Activated CD4-positive, alpha-beta T cell treated with anti-CD3 and anti-CD28 coated beads for 24 hours (primary cell): ENCODE measurements at places on chromosomes 7 and 10.

DNA sequence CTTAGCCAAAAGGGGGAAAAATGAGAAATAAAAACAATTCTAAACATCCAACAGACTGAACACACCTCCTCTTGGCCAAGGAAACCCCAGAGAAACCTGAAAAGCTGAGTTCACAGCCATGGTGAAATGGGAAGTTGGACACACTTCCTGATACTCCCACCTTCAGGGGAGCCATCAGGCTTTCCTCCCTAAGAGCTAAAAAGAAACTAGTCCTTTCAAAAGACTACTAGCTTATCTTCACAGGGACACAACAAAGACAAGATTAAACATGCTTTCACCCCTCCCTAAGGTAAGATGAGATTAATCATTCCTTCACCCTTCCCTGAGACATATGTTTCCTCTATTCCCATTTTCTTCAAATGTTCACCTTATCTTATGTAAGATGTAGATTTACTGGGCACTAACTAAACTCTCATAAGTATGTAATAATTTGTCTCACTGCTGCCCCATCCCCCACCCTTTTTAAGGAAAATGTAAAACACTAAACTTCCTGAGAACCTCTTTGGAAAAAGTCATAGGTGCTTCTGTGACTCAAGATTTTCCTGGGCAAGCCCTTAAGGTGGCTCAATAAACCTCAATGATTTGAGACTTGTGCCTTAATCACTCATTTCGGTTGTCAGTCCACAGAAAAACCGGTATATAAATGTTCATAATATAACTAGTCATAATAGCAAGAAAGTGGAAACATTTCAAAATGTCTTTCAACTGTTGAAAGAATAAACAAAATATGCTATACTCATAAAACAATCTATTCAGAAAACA is 40.5 kb downstream of the HTR7 start:
- no peak for DNase-seq

DNA sequence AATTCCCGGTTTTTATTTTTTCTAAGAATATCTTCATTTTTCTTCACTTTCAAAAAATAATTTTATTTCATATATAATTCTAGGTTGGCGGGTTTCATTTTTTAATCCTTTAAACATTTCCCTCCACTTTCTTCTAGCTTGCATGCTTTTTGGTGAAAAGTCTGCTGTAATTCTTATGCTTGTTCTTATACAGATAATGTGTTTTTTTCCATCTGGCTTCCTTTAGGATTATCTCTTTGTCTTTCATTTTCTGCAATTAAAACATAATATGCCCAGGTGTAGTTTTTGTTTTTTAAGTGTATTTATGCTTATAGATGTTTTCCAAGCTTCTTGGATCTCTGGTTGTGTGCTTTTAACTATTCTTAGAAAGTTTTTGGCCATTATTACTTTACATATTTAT is 341.3 kb upstream of the SEMA3C start:
- DNase-seq: no peak

DNA sequence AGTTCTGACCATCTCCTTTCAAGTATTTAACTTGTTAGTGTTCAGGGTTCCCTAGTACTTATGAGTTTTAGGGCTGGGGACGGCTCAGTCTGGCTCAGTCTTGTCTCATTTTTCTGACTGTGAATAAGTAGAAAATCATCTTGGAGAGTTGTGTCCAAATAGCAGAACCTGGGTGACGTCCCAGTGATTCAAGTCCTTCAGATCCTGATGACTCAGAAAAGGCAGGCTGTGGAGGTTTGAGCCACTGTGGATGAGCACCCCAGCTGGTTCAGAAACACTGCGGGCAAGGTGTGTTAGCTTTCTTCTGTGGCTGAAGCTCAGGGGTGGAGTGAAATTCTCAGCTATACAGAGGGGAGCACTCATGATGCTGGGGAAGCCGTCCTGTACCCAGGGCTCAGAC is 154.4 kb upstream of the NPY start:
- DNase-seq: no peak

DNA sequence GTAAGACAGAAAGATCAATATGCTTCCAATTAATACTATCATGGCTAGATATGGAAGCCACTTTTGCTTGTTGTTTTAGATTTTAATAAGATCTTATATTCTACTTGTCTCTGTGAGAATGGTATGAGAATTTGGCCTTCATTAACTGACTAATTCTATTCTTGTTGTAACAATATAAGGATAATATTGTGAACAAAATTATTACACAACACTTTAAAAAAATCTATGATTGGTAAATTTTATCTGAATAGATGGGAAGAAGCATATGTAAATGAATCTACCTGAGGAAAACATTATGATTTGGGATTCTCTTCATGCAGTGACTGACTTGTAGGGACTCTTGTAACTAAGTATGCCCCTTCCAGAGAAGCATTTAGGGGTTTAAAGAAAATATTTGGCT is 308.9 kb upstream of the KCND2 start:
- DNase-seq: no peak

DNA sequence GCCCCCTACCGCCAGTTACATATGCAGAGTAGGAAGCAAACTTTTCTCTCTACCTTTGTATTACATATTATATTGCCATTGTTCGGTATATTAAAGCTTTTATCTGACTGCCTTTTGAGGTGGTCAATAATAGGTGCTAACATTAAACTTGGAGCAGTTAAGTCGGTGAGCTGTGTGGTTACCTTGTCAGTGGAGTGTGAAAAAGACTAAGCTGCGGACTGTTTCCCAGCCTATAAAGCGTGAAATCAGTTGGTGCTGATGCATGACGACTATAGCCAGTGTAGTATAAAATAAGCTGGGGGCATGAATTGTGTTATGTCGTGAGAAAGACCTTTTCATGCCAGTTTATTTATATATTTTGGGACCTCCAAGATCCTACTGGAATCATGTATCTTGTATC is 33.7 kb downstream of the R3HCC1L start:
- DNase-seq: no peak

DNA sequence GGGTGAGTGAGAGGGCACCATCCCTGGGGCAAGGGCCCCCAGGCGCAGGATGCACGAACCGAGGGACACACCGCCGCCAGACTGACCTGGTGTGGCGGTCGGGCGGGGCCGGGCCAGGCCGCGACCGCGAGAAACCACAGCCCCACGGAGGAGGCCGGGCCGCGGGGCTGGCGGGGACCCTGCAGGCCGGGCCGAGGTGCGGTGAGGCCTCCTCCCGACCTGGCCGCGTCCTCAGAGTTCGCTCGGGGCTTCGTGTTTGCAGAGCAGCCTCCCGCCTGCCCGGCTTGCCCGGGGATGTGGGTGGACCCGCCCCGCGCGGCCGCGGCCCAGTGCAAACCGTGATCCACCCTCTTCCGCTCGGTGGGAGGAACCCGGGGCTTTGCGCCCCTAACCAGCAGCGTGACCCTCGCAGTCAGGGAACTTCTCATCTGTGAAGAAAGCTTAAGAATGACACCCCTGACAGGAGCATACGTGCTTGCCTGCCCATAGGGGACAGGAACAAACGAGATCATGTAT is 20.6 kb upstream of the HOXA13 start:
- no peak for DNase-seq
